SHP77 (cell line): ENCODE measurements at places on chromosomes 4 and X.

GRCh38 chr4:26736621-26737020 lies 124.0 kb upstream of the STIM2 start:
- DNase-seq, result no peak

- no peak for DNase-seq
Measured at GRCh38 chr4:155608225-155608885, 58.3 kb upstream of the GUCY1A1 start.

GRCh38 chr4:134201216-134202161 lies at the start of gene PABPC4L:
Gene PABPC4L, minus strand, starts transcription at chr4:134201789. Its CDS starts 770 bp downstream, at chr4:134201019.
- no peak for DNase-seq

DNA sequence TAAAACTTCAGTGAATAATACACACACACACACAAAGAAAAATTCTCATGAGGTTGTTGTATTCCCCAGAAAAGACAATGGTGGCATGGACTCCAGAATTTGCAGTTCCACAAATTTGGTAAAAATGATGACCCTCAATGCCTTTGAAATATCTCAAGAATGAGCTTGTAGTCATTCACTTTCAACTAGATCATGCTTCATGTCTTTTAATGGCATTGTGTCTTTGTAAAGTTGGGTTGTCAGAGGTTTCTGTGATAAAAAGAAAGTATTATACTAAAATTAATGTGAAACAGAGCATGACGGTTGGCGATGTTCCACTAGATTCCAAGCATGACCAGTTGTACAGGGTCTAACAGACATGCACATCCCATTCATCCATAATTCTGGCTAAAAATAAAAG lies 685.0 kb upstream of the FRG1 start:
- DNase-seq, result no peak

DNA sequence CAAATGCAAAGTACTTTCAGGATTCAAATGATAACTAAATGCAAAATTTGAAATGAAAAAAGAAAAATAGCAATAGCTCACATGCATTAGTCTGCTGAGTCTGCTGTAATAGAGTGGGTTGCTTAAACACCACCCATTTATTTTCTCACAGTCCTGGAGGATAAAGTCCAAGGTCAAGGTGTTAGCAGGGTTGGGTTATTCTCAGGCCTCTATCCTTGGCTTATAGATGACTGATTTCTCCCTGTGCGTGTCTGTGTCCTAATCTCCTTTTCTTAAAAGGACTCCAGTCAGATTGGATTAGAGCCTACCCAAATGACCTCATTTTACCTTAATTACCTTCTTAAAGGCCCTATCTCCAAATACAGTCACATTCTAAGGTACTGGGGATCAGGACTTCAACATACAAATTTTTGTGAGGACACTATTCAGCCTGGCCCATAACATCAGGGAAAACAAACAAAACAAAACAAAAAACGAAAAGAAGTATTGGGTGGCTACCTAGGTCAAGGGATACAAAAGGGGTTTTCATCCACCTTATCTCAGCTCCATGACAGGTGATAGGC lies 6.3 kb upstream of the TBL1X start:
- no peak for DNase-seq

DNA sequence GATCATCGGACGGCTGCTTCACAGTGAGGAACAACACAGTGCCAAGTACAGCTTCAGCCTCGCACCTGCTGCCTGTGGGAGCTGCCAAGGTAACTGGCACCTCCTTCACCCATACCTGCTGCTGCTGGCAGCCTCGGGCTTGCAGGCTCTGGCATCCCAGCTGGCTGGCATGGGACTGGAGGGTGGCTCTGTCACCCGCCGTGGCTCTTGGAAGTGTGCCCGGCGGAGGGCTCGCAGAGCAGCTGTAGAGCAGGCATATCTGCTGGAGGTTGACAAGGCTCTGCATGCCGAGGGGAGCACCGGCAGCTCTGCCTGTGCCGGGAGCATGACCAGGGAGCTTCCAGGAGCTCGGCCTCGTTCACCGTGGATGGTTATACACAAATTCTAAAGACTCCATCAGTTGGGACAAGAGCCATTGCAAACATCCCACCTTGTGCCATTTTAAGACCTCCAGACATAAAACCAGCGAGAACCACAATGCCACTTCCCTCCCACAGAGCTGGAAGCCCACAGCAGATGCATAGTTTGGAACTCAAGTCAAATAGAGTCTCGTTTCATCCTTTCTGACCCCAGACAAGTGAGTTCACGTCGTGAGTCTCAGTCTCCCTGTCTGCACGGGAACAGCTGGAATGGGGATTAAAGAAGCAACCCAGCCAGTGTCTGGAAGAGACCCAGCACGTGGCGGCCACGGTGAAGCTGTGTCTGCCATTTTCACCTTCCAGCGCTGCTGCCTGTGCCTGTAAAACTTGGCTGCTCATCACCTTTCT lies 84.3 kb upstream of the PSAPL1 start:
- DNase-seq, result no peak

DNA sequence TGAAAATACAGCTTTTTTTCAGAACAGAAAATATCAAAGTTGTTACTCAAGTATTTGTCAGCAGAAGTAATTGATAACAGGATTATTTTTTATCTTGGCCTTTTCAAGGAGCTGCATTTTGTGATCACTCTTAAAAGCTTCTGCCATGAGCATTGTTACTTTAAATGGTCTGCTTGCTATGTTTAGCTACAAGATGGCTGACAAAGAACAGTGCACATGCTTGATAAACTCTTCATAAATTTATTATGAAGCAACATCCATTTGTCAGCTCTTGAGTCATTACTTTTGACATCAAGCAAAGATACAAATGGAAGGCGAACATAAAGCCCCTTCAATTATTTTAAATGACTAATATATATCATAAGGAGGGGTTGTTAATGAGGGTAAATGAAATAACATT lies 205.4 kb upstream of the RPS6KA3 start:
- DNase-seq, result no peak

DNA sequence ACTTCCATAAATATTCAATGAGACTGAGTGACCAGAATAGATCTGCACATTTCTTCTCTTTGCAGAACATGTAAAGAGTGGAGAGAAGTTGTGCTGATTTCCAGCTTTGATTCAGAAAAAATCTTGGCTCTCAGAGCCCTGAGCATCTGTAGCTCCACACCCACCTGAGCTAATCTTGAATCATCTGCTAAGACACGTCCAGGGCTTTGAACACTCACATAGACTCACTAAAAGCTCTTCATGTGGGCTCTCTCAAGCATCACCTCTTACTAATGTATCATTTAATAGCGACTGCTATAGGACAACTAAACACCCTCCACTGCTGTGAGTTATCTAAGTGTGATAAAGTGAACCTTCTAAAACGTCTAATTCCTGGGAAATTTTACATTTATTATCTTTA lies 147.7 kb upstream of the GRIA3 start:
- DNase-seq, result no peak

- no peak for DNase-seq
Measured at GRCh38 chr4:2930135-2930757, 33.0 kb downstream of the NOP14 start.

GRCh38 chrX:131987252-131987651 lies 35.9 kb upstream of the STK26 start:
- no peak for DNase-seq

DNA sequence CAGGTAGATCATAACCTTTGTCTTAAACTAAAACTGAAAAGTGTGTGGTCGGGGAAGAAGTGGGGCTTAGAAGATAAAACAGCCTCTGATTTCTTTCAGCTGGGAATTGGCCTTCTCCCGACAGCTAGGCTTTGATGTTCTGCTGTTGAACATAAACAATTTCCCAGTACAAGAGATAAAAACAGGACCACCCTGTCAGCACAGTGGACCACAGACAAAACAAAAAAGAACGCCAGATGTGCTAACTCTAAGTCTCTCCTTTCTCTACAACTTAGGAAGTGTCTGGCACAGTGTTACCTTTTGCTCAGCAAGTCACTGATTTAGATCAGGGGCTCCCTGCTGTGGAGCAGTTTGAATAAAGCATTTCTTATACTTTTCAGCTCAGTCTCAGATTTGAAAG lies 87.5 kb upstream of the UXT start:
- DNase-seq, result no peak

GRCh38 chrX:3119376-3119775 lies 78.1 kb downstream of the ARSF start:
- no peak for DNase-seq

GRCh38 chr4:130628531-130628930 lies 1532.6 kb downstream of the C4orf33 start:
- DNase-seq, result no peak
